Left renal pelvis (tissue), 4 donors: ENCODE measurements at places on chromosomes 1 and 21. TPM values are rescaled to one million over a fixed set of nuclear protein-coding genes. Genes with fewer than 3 reads are reported as not detected.

The S100A7A gene
- not detected for polyA plus RNA-seq

The GJB3 gene
- not detected for polyA plus RNA-seq

The RORC gene
- polyA plus RNA-seq = 1.1 TPM

The KRTAP12-1 gene
- not detected for polyA plus RNA-seq

The FLG2 gene
- polyA plus RNA-seq = 0.05 TPM

The NUF2 gene
- polyA plus RNA-seq = 27.9 TPM

The ETV3L gene
- polyA plus RNA-seq = not detected

The GJA4 gene
- polyA plus RNA-seq = 18.6 TPM

- no peak for DNase-seq
These were observed 9.1 kb downstream of the TTC22 start for GRCh38 chr1:54791880-54792522.

- peak; percentile 57 for DNase-seq
These were observed 31.1 kb upstream of the SRP9 start for GRCh38 chr1:225746361-225747179.

DNA sequence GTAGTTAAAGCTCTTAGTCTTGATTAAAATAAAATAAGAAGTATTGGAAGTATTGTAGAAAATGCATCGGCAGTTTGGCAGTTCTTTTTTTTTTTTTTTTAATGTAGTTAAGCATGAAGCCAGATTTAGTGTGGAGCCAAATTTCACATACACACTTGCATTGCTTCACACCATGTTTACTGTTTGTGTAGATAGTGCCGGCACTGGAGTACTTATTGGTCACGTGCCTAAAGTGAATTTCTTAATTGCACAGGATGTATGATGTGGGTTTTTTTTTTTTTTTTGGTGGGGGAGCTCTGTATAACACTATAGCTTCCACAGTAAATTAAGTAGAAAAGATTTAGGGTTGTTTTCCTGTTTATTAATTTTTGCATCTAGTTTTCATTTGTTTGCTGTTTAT lies 21.2 kb upstream of the TMEM61 start:
- no peak for DNase-seq

GRCh38 chr1:9755441-9755995 lies 68.2 kb downstream of the CLSTN1 start:
- no peak for DNase-seq

- DNase-seq = no peak
These were observed 10.0 kb downstream of the PDPN start for GRCh38 chr1:13593511-13594131.

DNA sequence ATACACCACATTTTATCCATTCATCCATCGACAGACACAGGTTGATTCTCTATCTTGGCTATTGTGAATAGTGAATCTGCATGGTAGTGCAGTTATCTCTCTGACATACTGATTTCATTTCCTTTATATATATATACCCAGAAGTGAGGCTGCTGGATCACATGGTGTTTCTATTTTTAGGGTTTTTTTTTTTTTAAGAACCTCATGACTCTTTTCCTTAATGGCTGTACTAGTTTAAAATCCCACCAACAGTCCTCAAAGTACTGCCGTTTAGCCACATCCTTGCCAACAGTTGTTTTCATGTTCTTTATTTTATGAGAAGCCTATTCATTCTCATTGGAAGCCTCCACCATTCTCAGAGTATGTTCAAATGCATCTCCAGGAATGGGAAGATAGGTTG lies 258.7 kb upstream of the SNX7 start:
- DNase-seq = no peak

DNA sequence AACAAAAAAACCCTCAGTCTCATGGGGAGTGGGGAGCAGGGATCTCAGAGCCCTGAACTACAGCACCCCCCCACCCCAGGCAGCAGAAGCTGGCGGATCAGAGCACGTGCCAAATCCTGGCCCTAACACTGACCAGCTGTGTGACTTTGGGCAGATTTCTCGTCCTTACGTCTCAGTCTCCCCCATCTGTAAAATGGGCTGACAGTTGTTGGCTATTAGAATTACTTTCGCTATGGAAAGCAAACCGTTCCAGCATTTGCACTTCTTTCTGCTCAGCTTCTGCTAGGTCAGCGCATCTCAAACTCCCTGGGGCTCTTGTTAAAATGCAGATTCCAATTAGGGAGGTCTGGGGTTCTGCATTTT lies 15.5 kb downstream of the TNFRSF8 start:
- no peak for DNase-seq

DNA sequence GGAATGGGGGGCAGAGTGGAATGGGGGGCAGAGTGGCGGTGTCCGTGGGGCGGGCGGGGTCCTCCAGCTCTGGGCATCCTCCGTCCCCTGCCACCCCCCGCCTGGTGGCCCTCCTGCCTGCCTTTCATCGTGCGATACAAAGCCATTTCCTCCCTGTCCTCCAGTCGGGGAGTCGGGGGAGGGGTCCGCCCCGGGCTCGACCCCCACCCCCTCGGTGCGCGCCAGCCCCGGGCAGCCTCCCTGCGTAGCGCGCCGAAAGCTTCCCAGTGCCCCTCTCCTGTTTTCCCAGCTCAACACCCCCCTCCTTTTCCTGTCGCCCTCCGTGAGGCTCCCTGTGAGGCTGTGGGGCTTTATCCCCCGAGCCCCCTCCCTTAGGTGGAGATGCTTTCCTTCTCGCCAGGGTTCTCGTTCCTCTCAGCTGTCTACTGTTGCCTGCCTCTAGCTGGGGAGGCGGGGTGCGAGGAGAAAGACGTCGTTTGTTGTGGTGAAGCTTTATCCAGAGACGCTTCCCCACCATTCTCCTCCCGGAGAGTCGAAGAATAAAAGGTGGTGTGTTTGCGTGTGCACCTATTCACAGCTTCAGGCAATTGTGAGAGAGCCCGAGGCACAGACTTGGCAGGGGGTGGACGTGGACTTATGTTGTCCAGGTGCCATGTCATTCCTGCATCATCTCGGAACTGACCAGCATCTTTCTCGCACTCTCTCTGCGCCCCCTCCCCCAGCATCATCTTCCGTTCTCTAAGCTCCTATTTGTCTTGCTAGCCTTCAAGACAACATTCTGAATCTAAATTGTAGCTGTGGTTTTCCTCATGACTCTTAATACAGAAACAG lies 848 bp downstream of the DNM3 start:
- no peak for DNase-seq

GRCh38 chr21:28482657-28483056 lies 510.0 kb downstream of the LTN1 start:
- DNase-seq = no peak

DNA sequence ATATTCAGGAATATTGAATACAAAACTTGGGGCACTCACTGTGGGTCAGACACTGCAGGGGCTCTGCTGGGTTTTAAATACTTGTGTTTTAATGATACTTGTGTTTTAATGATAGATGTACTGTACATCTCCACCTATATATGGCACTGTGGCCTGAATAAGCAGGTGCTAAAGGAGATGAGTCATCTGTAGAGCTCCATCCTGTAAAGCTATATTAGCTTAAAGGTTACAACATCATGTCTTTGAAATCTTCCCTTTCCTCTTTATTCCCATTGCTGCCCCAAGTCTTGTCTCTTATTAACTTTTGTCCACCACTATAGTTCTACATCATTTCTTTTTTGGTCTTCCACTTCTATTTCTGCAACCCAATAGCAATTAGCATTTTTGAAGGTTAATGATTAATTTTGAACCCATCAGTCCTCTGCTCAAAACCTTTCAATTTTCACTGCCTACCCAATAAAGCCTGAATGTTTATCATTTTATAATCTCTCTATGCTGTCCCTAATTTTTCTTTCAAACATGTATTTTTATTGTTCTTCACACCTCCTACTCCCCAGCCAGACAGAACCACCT lies 113.3 kb upstream of the PTGFR start:
- no peak for DNase-seq

GRCh38 chr1:227729881-227730629 lies 5.0 kb downstream of the JMJD4 start:
- no peak for DNase-seq

DNA sequence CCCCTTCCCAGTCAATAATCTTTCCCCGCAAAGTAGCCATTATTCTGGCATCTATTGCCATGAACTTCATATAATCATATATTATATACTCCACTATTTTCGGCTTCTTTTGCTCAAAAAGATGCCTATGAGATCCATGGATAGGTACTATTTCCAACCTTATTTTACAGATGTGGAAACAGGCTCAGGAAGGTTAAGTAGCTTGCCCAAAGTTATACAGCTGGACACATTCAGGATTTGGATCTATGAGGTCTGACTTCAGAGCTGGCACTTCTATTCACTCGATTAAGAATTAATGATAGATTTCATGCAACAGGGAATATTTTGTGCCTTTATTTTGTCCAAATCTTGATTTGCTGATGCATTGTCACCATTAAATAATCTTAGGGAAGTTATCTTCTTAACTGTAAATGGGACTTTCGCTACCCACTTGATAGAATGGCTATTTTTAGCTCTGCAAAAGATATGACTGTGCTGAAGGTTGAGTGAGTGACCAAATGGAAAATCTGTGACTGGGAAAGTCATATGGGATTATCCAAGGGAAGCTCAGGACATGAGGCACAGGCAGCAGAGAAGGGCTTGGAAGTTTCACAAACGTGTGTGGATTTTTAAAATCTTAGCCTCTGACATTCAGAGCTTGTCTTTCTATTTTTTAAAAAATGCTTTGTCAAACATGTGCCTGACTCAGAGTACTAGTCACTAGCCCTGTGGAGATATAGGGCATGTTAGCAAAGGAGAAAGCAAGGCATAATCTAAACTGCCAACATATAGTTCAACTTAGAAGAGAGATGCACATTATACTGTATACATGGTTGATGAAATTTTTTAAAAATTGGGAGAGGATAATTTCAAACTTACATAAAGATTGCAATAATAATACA lies 36.5 kb downstream of the GIPC2 start:
- no peak for DNase-seq

- DNase-seq = no peak
These were observed 45.3 kb upstream of the FBXO28 start for GRCh38 chr1:224068458-224069072.

DNA sequence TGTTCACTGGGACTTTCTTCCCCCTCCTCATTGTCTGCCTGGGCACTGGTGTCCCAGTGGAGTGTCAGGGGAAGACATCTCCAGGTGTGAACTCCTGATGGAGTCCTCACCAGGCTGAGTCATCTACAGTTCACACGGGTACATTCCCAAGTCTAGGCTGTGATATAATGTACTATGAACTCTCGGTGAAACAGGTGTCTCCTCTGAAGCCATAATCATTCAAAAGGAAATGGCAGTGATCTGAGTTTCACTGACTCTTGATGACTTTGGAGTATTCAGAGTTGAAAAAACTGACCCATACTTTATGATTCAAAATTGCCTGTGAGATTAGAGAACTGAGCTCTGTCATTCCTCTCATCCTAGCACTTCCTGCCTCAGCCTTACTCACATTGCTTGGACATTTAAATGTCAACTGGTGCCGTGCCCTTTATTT lies 9.1 kb downstream of the LAMC2 start:
- no peak for DNase-seq

DNA sequence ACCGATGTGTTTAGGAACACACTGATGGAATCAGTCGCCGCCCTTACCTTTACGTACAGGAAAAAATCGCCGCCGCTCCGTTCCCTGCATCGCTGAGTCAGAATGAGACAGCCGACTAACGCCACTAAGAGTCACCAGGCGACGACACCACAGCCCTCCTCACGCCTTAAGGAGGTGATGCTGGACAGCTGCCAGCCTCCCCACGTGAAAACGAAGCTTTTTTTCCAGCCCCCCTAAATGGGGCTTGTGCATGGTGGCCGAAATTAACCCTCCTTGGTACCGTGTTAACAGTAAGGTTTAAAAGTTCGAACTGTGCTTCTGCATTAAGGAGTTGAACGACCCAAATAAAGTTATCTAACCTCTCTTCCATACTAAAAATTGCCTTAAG lies 511 bp downstream of the DNTTIP2 start:
- no peak for DNase-seq

DNA sequence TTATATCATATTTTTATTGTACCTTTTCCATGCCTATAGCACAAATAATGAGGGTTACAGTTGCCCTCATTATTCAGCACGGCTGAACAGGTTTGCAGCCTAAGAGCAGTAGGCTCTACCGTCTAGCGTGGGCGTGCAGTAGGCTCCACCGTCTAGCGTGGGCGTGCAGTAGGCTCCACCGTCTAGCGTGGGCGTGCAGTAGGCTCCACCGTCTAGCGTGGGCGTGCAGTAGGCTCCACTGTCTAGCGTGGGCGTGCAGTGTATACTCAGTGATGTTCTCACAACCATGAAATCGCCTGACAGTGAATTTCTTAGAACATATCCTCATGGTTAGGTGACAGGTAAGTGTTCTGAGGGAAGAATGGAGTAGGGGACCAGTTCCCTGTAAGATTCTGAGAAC lies 84.9 kb downstream of the DYRK1A start:
- DNase-seq = no peak
